ENCODE measurements at places on chromosomes 11 and 22. TPM values are rescaled to one million over a fixed set of nuclear protein-coding genes. Genes with fewer than 3 reads are reported as not detected.

- peaks cover 11% of the 10 kb centered on the region for H3K4me1 ChIP-seq
- H3K36me3 ChIP-seq, result no peaks in the 10 kb centered on the region
- H3K27me3 ChIP-seq, result peaks cover 38% of the 10 kb centered on the region
- DNase-seq, result no peak
- no peak overlapping the region for H3K27ac ChIP-seq
- H3K4me3 ChIP-seq, result no peak overlapping the region
Measured at GRCh38 chr11:20134991-20135736, 25.1 kb downstream of the DBX1 start.

DNA sequence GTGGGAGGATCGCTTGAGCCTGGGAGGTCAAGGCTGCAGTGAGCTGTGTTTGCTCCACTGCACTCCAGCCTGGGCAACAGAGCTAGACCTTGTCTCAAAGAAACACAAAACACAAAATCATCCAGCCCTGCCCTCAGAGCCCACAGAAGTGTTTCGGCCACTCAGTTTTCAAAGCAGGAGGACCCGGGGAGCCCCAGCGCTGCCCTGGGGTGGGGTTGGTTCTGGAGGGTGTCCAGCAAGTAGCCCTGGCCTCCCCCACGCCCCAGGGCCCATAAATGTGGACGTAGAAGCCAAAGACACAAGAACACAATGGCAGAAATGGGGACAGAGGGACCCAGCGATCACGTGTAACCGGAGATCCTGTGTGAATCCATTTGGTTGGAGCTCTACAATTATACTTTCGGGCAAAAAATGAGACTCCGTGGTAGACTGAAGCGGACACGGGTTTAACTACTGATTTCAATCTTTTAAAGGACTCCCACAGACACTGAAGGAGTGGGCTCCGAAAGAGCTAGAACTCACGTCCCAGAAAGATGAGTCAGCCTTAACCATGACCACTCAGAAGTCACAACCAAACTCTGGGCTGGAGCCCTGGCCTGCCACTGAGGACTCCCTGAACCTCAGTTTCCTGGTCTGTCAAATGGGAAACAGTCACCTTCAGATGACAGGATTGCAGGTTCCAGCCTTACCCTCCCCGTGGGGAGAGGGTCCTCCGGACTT lies 9.0 kb upstream of the CYTH4 start:
- H3K27ac ChIP-seq, result no peak overlapping the region
- no peak for DNase-seq
- no peaks in the 10 kb centered on the region for H3K36me3 ChIP-seq
- H3K4me1 ChIP-seq, result peaks cover 25% of the 10 kb centered on the region
- H3K27me3 ChIP-seq, result peaks cover 7% of the 10 kb centered on the region
- H3K4me3 ChIP-seq, result no peak overlapping the region

DNA sequence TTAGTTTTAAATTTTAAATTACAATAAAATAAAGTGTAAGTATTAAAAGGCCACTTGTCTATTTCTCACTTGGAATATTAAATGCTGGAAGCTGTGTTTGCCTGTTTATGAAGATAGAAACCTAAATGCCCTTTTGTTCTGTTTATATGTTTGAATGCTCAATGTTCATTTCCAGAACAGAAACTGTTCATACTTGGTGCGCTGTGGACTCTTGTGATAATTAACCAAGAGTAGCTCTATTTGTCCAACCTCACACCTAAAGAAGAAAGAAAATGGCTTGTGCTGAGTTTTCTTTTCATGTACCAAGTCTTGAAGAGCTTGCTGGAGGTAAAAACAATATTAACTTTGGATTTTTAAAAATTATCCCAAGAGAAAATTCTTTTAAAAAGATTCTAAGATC lies 5.7 kb downstream of the C11orf54 start:
- no peak overlapping the region for H3K27ac ChIP-seq
- H3K36me3 ChIP-seq, result peaks cover 26% of the 10 kb centered on the region
- no peaks in the 10 kb centered on the region for H3K27me3 ChIP-seq
- no peak for DNase-seq
- peaks cover 42% of the 10 kb centered on the region for H3K4me1 ChIP-seq

GRCh38 chr11:7688238-7688826 lies 15.0 kb upstream of the CYB5R2 start:
- no peaks in the 10 kb centered on the region for H3K4me1 ChIP-seq
- H3K27me3 ChIP-seq, result no peaks in the 10 kb centered on the region
- no peak overlapping the region for H3K4me3 ChIP-seq
- H3K27ac ChIP-seq, result no peak overlapping the region
- no peaks in the 10 kb centered on the region for H3K36me3 ChIP-seq

DNA sequence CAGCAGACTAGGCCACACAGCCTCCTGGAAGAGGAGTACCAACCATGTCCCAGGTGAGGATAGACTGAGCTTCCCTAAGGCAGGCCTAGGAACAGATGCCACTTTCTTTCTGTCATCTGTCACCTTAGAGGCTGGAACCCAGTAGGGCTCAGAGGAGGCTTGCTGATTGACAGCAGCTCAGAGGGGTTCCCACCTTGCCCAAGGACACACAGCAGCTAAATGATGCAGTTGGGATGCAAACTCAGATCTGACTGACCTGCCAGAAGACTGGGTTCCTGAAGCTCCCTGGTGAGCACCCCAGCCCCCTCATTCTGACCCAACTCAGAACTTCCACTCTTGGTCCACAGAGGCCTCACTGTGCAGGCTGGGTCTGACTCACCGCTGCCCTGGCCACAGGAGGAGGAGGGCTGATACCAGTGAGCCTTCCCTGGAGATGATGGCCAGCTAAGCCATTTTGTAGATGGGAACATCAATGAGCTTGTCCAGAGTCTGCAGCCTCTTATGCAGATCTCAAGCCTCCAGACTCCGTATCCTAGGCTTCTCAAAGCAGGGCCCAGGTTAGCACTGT lies 14.0 kb downstream of the CAPN5 start:
- peaks cover 47% of the 10 kb centered on the region for H3K4me1 ChIP-seq
- DNase-seq, result no peak
- H3K27ac ChIP-seq, result no peak overlapping the region

DNA sequence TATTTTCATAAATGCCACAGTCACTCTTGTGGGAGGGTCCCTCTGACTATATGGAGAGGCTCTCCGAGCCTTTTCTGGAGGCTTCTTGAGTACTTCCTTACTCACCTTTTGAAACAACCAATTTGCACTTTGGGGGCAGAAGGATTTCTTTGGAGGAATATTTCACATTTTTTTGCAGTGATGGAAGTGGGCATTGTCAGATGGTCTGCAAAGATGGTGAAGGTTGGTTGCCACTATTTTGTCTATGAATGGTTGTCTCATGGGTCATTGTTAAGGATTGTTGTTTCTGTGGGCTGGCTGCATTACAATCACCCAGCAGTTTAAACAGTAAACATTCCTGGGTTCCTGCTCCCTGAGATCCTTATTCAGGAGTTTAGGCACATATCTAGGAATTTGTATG lies 388.2 kb downstream of the TMEM135 start:
- no peaks in the 10 kb centered on the region for H3K4me1 ChIP-seq
- H3K27me3 ChIP-seq, result no peaks in the 10 kb centered on the region
- no peak overlapping the region for H3K4me3 ChIP-seq
- no peak overlapping the region for H3K27ac ChIP-seq
- no peak for DNase-seq

GRCh38 chr11:27839226-27839913 lies 139.1 kb upstream of the BDNF start:
- no peak for DNase-seq
- H3K4me3 ChIP-seq, result no peak overlapping the region
- no peaks in the 10 kb centered on the region for H3K27me3 ChIP-seq
- no peaks in the 10 kb centered on the region for H3K4me1 ChIP-seq
- no peak overlapping the region for H3K27ac ChIP-seq

DNA sequence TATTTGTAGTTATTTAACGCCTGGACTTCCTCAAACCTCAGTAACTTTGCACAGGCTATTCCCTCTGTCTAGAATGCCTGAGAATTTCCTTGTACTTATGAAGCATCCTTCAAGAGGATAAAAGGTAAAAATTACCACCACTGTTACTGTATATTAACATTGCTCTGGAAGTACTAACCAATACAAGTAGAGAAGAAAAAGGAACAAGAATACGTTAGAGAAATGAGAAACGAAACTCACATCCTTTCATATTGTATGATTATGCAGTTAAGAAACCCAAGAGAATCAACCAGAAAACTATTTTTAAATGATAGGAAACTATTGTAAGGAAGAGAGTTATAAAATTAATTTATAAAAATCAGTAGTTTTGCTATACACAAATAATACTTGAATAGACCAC lies 48.2 kb upstream of the OR5P2 start:
- no peak overlapping the region for H3K27ac ChIP-seq
- H3K4me1 ChIP-seq, result no peaks in the 10 kb centered on the region
- no peaks in the 10 kb centered on the region for H3K27me3 ChIP-seq
- no peak overlapping the region for H3K4me3 ChIP-seq
- no peaks in the 10 kb centered on the region for H3K36me3 ChIP-seq

DNA sequence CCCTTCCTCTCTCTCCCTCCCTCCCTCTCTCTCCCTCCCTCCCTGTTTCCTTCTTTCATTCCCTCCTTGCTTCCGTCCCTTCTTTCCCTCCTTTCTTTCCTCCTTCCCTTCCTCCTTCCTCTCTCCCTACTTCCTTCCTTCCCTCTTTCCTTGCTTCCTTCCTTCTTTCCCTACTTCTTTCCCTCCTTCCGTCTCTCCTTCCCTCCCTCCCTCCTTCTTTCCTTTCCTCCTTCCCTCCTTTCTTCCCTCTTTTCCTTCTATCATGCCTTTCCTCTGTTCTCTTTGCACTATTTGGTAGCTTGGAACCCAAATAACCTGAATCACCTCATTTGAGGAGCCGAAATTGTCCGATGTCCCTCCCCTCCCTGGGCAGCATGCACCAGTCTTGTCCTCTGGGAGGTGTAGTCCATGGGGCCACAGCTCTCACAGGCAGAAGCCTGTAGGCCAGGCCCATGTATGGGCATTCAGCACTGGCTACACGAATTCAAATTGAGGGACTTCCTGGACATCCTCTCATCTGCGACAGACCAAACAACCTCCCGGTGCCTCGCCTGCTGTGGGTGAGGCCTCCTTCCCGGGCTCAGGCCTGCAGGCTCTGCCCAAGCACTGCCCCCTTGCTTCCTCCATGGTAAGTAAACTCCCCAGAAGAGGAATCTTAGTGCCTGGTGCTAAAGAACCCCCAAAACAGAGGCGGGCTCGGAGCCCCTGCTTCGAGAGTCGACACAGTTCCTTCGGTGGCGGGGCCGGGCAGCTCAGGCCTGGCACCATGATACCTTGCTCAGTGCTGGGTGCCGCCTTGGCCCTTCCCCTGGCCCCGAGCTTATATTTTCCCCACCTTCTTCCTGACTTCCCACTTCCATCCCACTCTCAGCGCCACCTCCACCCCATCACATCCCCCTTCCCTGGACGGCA lies 454.1 kb upstream of the CADM1 start:
- peaks cover 26% of the 10 kb centered on the region for H3K27me3 ChIP-seq
- DNase-seq, result no peak
- H3K36me3 ChIP-seq, result no peaks in the 10 kb centered on the region
- no peak overlapping the region for H3K4me3 ChIP-seq

- H3K4me3 ChIP-seq, result no peak overlapping the region
- DNase-seq, result no peak
- peaks cover 7% of the 10 kb centered on the region for H3K4me1 ChIP-seq
- H3K27ac ChIP-seq, result no peak overlapping the region
Measured at GRCh38 chr11:963852-964251, 38.2 kb downstream of the AP2A2 start.

- peaks cover under 1% of the 10 kb centered on the region for H3K36me3 ChIP-seq
- peaks cover 93% of the 10 kb centered on the region for H3K4me1 ChIP-seq
- no peaks in the 10 kb centered on the region for H3K27me3 ChIP-seq
- DNase-seq, result peak; percentile 72
- H3K27ac ChIP-seq, result peak overlapping the region; percentile 99
Measured at GRCh38 chr22:46055181-46055875, 78.4 kb upstream of the WNT7B start.

DNA sequence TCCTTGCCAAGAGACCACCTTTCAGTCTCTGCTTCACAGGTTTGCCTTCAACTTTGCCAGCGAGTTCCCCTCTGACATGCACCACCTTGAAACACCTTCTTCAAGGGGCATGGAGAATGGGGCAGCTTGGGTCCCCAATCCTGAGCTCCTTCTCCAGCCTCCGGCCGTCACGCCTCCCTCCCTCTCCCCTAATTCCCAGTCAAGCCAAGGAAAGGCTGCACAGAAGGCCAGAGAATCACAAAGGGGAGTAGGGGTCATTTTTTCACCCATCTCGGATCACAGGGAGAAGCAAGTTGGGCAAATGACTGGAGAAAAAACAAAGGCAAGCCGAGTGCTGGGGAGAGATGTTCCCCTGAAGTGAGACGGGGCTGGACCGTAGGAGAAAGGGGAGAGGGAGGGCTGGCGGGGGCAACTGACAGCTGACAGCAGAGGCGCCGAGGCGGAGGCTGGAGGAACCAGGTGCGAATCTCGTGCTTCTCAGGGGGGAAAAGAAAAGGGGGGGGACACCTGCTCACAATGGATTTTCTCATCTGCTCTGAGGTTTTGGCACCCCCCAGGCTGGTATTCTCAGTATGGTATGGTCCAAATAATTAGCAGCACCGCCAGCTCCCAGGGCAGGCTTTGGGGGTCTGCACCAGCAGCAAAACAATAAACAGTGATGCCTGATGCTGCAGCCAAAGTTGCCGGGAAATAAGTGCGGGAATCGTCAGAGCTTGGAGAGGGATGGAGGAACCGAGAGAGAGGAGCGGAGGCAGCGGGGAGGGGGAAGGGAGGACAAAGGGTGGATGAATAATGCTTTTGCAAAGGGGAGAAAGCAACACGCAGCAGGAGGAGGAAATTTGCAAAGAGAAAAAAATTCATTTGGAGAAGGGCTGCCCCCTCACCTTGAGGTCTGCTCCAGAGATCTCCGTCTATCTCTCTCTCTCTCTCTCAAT lies 644 bp downstream of the YPEL4 start:
- peak overlapping the region; percentile 46 for H3K4me3 ChIP-seq
- no peaks in the 10 kb centered on the region for H3K36me3 ChIP-seq
- H3K27me3 ChIP-seq, result peaks cover 90% of the 10 kb centered on the region
- no peak overlapping the region for H3K27ac ChIP-seq

DNA sequence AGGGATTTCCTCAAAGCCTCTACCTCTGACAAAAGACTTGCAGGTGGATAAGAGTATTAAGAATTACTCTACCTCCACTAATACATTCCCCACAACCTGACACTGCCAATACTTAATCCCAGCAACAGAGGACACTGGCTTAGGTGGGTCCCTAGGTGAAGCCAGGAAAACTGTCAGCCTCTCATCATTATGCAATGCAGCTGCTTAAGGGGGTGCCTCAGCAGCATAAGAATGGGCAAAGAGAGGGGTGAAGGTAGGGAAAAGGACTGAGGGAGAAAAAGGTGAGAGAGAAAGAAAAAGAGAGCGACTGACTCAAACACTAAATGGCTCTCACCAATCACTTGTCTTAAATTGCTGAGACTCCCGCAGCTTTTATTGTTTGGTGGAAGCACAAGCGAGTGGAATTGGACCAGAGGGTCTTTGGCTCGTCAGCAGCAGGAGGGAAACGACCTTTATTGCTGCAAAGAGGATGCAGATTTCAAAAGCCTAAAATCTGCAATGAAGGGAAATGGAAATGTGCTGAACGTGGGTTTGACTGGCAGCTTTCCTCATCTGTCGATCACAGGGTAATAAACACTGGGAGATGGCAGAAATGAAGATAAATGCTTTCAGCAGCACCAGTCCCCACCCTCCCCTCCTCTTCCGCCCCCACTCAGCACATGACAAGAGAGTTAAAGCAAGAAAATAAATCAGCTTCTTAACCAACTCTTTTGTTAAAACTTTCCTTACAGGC lies 64.9 kb upstream of the CHRM4 start:
- H3K27me3 ChIP-seq, result no peaks in the 10 kb centered on the region
- H3K4me3 ChIP-seq, result no peak overlapping the region
- no peak overlapping the region for H3K27ac ChIP-seq
- H3K4me1 ChIP-seq, result peaks cover 2% of the 10 kb centered on the region

Gene IGHMBP2
- total RNA-seq, result 8.8 TPM

Gene PKNOX2
- 4.9 TPM for total RNA-seq

Gene HMGXB4
- total RNA-seq, result 31.0 TPM

Gene GNAZ
- total RNA-seq, result 18.8 TPM

Gene PKP3
- 26.3 TPM for total RNA-seq
